AG09319 (cell line): ENCODE measurements at places on chromosomes 5 and 9.

- DNase-seq: no peak
Observed at GRCh38 chr5:105663671-105664070, 2007.1 kb downstream of the EFNA5 start.

- no peak for DNase-seq
Observed at GRCh38 chr9:131854896-131855613, 115.2 kb upstream of the RAPGEF1 start.

GRCh38 chr9:23821375-23822181 lies 4.5 kb downstream of the ELAVL2 start:
- DNase-seq: no peak

GRCh38 chr5:132640613-132641012 lies 17.4 kb upstream of the IL13 start:
- DNase-seq: no peak

GRCh38 chr5:72834924-72835323 lies 18.5 kb downstream of the TNPO1 start:
- DNase-seq: no peak

GRCh38 chr9:126420135-126420534 lies 93.5 kb downstream of the MVB12B start:
- no peak for DNase-seq
